ENCODE measurements at places on chromosomes 5 and 9.

- DNase-seq = no peak
Observed at GRCh38 chr5:68515514-68515913, 300.0 kb downstream of the PIK3R1 start.

DNA sequence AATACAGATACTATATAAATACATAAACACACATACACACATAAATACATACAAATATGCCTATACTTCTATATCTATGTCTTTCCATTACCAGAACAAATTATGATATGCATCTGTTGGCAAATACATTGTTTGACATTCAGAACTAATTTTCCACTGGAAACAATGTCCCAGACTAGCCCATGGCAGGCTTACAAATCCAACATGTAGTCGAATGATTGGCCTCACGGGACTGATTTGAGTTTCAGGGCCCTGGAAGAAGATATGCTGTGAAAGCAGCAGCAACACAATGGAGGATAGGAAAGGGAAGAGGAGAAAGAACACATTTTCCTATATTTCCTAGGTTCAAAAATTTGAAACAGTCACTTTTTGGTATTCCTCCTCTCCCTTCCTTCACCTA, 881.1 kb upstream of the DMAC1 start:
- DNase-seq = no peak

DNA sequence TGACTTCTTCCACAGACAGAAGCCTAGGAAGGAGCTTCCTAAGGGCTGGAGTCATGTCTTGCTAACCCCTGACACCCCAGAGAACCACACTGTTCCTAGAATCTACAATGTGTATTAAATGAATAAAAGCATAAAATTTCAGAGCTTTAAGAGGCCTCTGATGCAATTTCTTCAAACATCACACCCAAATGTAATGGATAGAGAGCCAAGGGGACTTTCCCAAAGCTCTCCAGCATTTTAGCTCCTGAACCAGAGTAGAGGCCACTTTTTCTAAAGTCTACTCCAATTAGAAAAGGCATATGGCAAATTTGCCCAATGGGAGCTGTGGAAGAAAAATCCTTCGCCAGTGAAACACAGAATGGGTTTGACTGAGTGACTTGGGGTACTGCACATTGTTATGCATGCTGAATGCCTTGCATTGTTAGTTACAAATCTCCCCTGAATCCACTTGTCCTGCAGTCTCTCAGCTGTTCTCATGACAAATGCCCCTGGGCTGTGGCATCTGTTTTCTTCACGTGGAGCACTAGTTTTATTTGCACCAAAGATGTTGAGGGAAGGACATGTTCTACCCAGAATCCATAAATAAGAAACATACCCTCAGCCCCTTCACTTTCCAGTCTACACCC, 334.0 kb downstream of the ASTN2 start:
- no peak for DNase-seq

DNA sequence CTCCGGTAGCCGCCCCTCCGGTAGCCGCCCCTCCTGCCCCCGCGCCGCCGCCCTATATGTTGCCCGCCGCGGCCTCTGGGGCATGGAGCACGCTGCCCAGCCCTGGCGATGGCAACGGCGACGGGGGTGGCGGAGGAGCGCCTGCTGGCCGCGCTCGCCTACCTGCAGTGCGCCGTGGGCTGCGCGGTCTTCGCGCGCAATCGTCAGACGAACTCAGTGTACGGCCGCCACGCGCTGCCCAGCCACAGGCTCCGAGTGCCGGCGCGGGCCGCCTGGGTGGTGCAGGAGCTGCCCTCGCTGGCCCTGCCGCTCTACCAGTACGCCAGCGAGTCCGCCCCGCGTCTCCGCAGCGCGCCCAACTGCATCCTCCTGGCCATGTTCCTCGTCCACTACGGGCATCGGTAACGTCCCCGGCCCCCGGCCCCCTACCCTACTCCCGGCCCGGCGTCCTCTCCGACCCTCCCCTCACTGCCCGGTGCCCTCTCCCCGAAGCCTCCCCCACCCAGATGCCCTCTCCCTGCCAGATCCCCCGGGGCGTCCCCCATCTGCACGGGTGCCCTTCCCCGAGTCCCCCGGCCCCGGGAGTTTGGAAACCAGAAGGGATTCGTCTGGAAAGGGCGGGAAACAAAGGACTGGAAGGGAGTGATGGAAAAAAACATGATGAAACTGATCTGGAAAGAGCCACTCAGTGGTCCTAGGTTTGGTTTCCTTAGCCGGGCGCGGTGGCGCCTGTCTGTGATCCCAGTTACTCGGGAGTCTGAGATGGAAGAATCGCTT, 417 bp downstream of the SRD5A1 start:
- DNase-seq = no peak

- no peak for DNase-seq
Observed at GRCh38 chr5:75148051-75148450, 88.6 kb downstream of the ANKRD31 start.

- DNase-seq = no peak
Observed at GRCh38 chr9:136613824-136614371, 48.8 kb upstream of the EGFL7 start.

GRCh38 chr9:29039258-29039657, 1466.0 kb upstream of the C9orf72 start:
- DNase-seq = no peak

GRCh38 chr5:159536646-159537045, 206.4 kb upstream of the IL12B start:
- no peak for DNase-seq

All from stimulated activated CD8-positive, alpha-beta memory T cell treated with anti-CD3 and anti-CD28 coated beads, Interleukin-4, amount 100 ng/mL, for 24 hours (primary cell).